Hepatocyte (in vitro differentiated cells): ENCODE measurements at places on chromosomes 2 and 18.
A peak's percentile ranks its signal among the peaks of the same experiment; 100 is the strongest.

GRCh38 chr2:24328010-24328409 is 32.3 kb downstream of the ITSN2 start:
- DNase-seq: no peak

- DNase-seq: no peak
These were observed 79.9 kb downstream of the HNRNPLL start for GRCh38 chr2:38522754-38523349.

- no peak for DNase-seq
These were observed 31.6 kb downstream of the THNSL2 start for GRCh38 chr2:88201811-88202169.

GRCh38 chr2:212863185-212863588 is 288.2 kb downstream of the IKZF2 start:
- DNase-seq: peak; percentile 18

- no peak for DNase-seq
These were observed 99.5 kb upstream of the GATA6 start for GRCh38 chr18:22069916-22070315.

- no peak for DNase-seq
These were observed 5.5 kb downstream of the RPE start for GRCh38 chr2:210007895-210008294.

DNA sequence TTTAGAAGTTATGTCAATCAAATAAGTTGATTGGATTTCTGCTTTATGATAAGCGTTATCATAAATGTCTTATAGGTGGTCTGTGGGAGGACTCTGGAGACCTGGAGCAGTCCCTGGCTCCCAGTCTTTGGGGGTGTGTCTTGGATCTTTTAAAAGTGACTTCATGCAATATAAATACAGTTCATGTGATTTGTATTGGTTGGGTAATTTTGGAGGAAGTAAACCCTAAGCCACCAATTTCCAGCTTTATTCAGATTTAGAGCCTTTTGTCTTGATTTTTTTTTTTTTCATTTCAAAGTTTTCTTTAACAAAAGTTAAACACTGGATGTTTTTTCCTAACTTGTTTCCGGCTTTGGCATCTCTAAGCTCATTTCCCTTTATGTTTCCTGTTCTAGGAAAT is 68.8 kb downstream of the MAP4K4 start:
- DNase-seq: no peak

GRCh38 chr2:30026091-30027055 is 105.0 kb upstream of the ALK start:
- DNase-seq: peak; percentile 85

DNA sequence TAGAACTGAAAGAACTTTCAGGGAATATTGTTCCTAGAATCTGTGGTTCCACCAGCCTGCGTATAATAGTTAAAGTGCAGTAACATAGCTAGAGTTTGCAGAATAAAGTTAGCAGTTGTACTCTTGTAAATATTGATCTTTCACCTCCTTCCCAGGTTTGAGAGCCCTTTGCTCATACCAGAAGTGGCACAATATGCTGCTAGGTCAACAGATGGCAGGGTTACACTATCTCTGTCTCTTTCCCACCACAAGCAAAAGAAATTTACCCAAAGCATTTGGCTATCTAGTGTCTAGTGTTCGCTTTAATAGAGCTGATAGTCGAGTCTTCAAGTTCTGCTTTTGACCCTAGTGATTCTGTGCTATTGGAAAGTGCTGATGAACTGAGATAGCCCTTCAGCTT is 119.0 kb upstream of the KLHL14 start:
- no peak for DNase-seq

- peak; percentile 70 for DNase-seq
These were observed 36.6 kb downstream of the FEZ2 start for GRCh38 chr2:36561237-36561944.

GRCh38 chr2:9474361-9475057 is at the start of gene IAH1:
Gene IAH1, plus strand, starts transcription at chr2:9474551. Its CDS starts 16 bp downstream, at chr2:9474567.
- peak; percentile 71 for DNase-seq

GRCh38 chr2:65326276-65326675 is 98.6 kb downstream of the ACTR2 start:
- DNase-seq: no peak

GRCh38 chr2:82089518-82089917 is 1785.0 kb upstream of the LRRTM1 start:
- no peak for DNase-seq

DNA sequence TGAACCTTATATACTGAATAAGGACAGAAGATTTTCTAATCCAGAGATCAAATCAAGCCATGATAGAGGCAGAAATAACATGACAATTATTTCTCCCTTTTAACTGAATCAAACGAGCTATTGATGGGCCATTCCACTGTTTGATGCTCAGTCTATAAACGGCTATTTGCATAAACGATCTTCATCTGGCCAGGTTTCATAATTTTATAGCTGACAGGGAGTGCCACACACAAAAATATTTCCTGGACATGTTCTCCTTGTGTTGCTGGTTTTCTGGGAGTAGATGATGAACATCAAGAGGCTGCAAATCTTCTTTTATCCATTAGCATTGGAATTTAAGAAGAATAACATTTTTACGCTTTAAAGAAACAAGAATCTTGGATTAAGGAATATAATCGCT is 63.1 kb downstream of the ACVR1C start:
- no peak for DNase-seq

DNA sequence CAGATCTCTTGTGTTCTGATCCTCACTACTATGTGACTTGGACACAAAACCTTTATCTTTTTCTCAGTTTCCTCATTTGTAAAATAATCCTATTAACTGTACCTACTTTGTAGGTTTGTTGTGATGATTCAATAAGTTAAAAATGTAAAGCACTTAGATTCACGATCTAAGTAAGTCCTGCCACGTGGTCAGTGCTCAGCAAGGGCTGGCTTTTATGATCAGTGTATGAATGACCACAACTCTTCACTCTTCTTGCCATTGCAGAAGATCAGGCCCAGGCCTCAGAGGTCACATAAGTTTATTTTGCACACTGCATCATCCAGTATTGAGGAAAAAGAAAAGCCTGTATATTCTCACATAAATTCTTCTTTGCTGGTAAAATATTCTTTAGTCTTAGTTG is 1192.5 kb upstream of the ACVR2A start:
- no peak for DNase-seq

DNA sequence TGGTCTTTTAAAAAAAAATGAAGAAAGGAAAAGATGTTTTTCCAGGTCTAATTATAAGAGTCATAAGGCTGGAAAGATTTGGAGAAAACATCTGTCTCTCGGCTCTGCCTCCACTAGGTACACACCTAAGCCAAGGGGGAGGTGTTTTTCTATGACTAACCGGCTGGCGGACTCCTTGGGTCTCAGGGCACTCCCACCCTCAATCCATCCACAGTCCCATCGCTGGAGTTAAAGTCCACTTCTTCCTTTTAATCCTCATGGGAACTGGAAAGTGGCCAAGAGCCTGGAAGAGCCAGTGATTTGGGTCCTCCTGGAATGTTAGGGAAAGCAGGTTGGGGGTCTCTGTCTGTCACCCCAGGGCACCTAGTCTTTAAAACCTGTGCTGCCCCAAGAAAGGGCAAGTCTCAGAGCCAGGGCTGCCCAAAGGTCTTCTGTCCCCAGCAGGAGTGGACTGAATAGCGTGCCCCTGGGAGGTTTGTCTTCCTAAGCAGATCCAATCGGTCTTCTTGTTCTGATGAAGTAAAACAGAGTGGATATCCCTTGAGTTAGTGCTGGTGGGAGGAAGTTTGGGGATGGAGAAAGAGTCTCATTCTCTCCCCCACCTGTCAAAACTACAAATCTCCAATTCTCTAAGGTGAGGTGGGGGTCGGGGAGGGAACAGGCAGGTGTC is 66.4 kb downstream of the MCFD2 start:
- peak; percentile 58 for DNase-seq

DNA sequence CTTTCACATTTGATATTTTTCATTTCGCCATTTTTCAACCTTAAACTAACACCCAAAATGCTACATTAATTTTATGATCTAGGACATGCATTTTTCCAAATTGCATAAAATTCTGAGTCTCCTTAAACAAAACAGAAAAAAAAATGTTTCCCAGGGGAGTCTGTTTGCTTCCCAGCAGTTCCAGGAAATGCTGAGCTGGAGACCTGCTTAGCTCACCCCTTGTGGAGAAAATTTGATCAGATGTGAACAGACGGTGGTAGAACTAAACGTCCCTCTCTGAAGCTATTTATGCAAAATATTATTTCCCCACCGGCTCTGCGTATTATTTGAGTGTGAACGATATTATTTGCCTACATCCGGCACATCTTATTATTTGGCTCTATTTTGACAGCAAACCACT is 74.9 kb upstream of the AGAP1 start:
- DNase-seq: no peak

GRCh38 chr2:44954889-44955592 is 13.5 kb downstream of the SIX3 start:
- no peak for DNase-seq

GRCh38 chr2:112065966-112066365 is 10.9 kb downstream of the TMEM87B start:
- DNase-seq: no peak

GRCh38 chr2:11022591-11023273 is 111.0 kb downstream of the KCNF1 start:
- DNase-seq: no peak

DNA sequence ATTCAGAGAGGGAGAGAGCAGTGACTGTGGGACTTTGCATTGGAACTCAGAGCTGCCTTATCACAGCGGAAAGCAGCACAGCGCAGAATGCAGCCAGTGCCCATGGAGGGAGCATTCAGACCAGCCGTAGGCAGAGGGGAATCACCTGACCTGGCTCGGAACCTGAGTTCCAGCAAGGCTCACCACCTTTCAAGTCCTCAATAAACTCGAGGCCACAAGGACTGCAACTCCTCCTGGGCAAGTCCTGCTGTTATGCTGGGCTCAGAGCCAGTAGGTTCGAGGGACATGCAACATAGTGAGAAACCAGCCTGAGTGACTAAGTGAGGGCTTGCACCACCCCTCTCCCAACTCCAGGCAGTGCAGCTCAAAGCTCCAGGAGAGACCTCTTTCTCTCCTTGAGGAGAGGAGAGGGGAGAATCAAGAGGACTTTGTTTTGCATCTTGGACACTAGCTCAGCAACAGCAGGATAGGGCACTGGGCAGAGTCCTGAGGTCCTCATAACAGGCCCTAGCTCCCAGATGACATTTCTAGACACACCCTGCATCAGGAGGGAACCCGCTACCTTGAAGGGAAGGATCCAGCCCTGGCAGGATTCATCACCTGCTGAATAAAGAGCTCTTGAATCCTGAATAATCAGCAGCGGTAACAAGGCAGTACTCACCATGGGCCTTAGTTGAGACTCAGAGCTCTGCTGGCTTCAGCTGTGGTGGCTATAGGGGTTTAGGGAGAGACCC is 136.8 kb upstream of the OTOS start:
- no peak for DNase-seq

DNA sequence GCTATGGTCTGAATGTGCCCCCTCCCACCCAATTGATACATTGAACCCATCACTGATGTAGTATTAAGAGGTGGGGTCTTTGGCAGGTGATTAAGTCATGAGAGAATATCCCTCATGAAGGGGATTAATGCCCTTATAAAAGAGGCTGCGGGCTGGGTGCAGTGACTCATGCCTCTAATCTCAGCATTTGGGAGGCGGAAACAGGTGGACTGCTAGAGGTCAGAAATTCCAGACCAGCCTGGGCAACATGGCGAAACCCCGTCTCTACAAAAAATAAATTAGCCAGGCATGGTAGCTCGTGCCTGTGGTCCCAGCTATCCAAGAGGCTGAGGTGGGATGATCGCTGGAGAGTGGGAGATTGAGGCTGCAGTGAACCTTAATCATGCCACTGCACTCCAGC is 14.3 kb downstream of the POLR2D start:
- DNase-seq: no peak

DNA sequence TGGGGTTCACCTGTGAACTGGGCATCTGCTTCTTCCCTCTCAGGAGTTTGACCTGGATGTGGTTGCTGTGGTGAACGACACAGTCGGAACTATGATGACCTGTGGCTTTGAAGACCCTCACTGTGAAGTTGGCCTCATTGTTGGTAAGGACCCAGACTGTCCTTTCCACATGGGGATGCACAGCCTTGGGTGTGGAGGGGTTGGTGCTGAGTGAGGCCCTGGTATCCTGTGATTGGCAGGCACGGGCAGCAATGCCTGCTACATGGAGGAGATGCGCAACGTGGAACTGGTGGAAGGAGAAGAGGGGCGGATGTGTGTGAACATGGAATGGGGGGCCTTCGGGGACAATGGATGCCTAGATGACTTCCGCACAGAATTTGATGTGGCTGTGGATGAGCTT is 52.3 kb downstream of the HK2 start:
- no peak for DNase-seq

DNA sequence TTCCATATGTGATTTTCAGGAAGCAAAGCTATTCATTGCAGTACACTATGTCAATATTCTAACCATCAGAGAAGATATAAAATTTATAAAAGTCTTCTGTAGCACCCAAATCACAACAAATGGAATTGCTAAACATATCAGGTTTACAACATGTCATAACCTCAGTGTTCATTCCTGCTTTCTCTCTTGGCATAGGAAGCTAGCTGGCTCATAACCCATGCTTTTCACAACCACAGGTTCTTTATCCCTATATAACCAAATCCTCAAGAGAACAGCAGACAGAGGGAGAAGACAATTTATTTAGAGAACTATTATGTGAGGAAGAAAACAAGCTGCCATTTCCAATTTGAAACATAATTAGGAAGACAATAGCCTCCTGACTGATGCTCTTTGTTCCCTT is 997.0 kb upstream of the ACVR2A start:
- no peak for DNase-seq

- DNase-seq: peak; percentile 35
These were observed 32.0 kb downstream of the SLC14A1 start for GRCh38 chr18:45755934-45756333.

DNA sequence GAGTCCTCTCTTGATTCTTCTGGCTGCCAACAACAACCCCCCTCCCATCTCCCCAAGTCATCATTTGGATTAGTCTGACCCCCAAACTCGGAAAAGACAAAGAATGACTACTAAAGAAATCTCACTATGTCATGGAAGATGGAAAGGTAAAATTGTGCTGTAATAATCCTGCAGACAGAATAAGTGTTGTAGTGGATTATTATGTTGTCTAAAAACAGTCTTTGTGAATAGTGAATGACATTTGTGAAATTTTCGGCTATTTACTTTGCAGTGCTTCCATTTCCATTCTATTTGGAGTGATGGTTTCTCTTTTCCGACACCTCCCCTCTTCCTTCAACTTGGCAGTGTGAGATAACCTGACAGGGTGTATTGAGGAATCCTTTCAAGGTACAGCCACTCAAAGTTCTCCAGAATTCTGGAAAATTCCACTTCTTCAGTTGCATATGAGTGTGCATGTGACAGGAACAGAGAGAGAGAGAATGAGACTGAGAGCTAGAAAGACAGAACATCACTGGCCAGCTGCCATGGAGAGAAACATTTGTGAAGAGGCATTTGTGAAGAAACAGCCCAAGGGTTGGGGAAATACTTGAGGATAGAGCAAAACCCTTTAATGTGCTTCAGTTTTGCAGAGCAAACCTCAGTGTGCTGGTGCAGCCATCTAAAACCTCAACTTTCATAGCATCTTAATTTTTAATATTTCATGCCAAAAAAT is 141.9 kb upstream of the DLX2 start:
- no peak for DNase-seq
